ENCODE measurements at places on chromosomes 12 and 14. TPM values are rescaled to one million over a fixed set of nuclear protein-coding genes. Genes with fewer than 3 reads are reported as not detected.

GRCh38 chr14:50759800-50760543 is 71.0 kb downstream of the NIN start:
- H3K27ac ChIP-seq = no peak overlapping the region
- no peak overlapping the region for H3K4me3 ChIP-seq
- no peaks in the 10 kb centered on the region for H3K4me1 ChIP-seq
- DNase-seq = no peak
- H3K36me3 ChIP-seq = peaks cover 17% of the 10 kb centered on the region

DNA sequence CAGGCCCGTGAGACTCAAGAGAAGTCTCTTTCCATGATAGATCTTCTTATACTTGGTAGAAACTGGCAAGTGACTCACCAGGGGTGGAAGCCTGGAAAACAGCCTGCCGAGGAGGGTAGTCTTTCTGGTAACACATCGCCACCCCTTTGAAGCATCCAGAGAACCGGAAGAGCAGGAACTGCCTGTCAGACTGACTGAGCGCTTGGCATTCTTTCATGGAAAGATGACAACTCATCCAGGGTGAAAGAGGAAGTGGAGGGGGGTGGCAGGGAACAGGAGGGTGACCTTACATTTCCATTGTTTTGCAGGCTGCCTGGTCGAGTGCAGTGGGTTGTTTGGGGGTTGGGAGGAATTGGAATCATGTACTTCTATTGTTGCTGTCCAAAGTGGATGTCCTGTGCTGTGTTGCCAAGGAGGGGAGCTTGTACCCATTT is 34.5 kb downstream of the PRKCH start:
- no peak for DNase-seq
- H3K36me3 ChIP-seq = no peaks in the 10 kb centered on the region
- H3K27ac ChIP-seq = peak overlapping the region; percentile 14
- peak overlapping the region; percentile 15 for H3K4me3 ChIP-seq
- no peaks in the 10 kb centered on the region for H3K27me3 ChIP-seq

TGFB3 gene
- 7.8 TPM for total RNA-seq

TMEM233 gene
- total RNA-seq = not detected

- H3K27me3 ChIP-seq = no peaks in the 10 kb centered on the region
- no peaks in the 10 kb centered on the region for H3K36me3 ChIP-seq
- no peaks in the 10 kb centered on the region for H3K4me1 ChIP-seq
- no peak overlapping the region for H3K27ac ChIP-seq
Measured at GRCh38 chr12:67712011-67712410, 63.5 kb downstream of the DYRK2 start.

GRCh38 chr12:108728820-108729611 is 2.3 kb downstream of the CORO1C start:
- H3K27ac ChIP-seq = no peak overlapping the region
- H3K4me3 ChIP-seq = no peak overlapping the region
- H3K27me3 ChIP-seq = no peaks in the 10 kb centered on the region
- DNase-seq = no peak
- H3K36me3 ChIP-seq = no peaks in the 10 kb centered on the region

EML1 gene
- total RNA-seq = not detected

BATF gene
- total RNA-seq = 18.1 TPM

GRCh38 chr12:77591959-77592743 is 238.5 kb upstream of the NAV3 start:
- H3K4me1 ChIP-seq = no peaks in the 10 kb centered on the region
- no peaks in the 10 kb centered on the region for H3K36me3 ChIP-seq
- H3K27ac ChIP-seq = no peak overlapping the region

CCNT1 gene
- 85.4 TPM for total RNA-seq

TMEM52B gene
- not detected for total RNA-seq

All from naive thymus-derived CD4-positive, alpha-beta T cell (primary cell).